ENCODE measurements at places on chromosomes 7 and 10.

DNA sequence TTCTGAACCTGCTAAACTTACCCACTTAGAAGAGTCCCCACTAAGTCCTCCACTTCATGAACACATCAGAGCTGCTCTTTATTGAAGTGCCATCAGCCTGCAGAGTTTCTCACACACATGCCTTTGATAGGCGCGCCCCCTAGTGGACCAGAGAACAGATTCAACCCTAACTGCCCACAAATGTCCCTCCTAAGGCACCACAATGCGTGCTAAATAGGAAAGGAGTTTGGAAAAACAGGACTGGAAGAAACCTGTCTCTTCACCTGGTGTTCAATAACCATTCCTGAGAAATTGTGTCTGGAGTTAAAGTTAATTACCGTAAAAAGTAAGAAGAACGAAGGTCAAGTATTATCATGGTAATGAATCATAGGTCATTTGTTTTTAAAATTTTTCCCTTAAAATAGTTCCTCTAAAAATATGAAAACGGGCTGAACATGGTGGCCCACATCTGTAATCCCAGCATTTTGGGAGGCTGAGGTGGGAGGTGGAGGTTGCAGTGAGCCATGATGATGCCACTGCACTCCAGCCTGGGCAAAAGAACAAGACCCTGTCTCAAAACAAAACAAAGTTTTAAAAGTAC lies 249.7 kb downstream of the ELMO1 start:
- H3K36me3 ChIP-seq, result peaks cover 33% of the 10 kb centered on the region
- H3K4me3 ChIP-seq, result no peak overlapping the region
- peaks cover 5% of the 10 kb centered on the region for H3K4me1 ChIP-seq
- no peaks in the 10 kb centered on the region for H3K27me3 ChIP-seq

- no peak overlapping the region for H3K27ac ChIP-seq
- H3K4me3 ChIP-seq, result no peak overlapping the region
- H3K27me3 ChIP-seq, result no peaks in the 10 kb centered on the region
- no peaks in the 10 kb centered on the region for H3K4me1 ChIP-seq
Measured at GRCh38 chr7:148761499-148762278, 63.0 kb downstream of the CUL1 start.

- peaks cover 41% of the 10 kb centered on the region for H3K4me1 ChIP-seq
- DNase-seq, result peak; percentile 48
- peak overlapping the region; percentile 63 for H3K27ac ChIP-seq
- H3K4me3 ChIP-seq, result no peak overlapping the region
- no peaks in the 10 kb centered on the region for H3K27me3 ChIP-seq
Measured at GRCh38 chr10:4835494-4835918, 9.5 kb downstream of the AKR1E2 start.

DNA sequence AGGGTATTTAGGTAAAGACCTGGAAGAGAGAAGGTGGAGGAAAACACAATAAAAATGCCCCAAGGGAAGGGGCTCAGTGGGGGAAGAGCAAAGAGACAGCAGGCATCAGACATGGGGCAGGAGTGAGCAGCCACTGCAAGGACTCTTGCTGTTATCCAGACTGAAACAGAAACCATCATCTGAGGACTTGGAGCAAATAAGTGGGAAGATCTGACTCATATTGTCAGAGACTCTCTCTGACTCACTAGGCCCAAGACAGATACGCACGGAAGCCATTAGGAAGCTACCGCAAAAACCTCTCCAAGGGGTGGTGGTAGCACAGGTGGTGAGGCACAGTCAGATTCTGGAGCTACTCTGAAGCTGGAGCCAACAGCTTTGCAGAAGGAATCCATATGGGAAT lies 110.7 kb downstream of the RNF32 start:
- no peaks in the 10 kb centered on the region for H3K4me1 ChIP-seq
- H3K36me3 ChIP-seq, result peaks cover 14% of the 10 kb centered on the region
- H3K4me3 ChIP-seq, result no peak overlapping the region
- H3K27me3 ChIP-seq, result no peaks in the 10 kb centered on the region
- no peak overlapping the region for H3K27ac ChIP-seq
- peak; percentile 46 for DNase-seq

DNA sequence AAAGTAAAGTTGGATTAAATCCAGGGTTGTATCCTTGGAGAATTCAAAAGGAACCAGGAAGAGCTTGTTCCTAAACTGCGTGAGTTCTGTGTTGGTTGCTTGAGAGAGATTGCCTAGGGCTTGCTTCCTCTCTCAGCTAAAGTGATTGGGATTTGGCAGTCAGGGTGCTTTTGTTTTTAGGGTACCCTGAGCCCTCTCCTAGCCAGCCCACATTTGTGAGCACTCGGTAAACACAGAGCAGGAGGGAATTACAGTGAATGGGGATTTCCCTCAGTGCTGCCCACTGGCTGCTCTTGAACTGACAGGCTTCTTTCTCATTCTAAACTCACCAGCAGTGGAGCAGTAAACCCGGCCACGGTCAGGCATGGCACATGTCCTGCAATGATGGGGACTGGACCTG lies 146.9 kb downstream of the TPST1 start:
- H3K36me3 ChIP-seq, result no peaks in the 10 kb centered on the region
- H3K27me3 ChIP-seq, result no peaks in the 10 kb centered on the region
- H3K27ac ChIP-seq, result no peak overlapping the region
- H3K4me3 ChIP-seq, result no peak overlapping the region
- no peaks in the 10 kb centered on the region for H3K4me1 ChIP-seq

- no peak overlapping the region for H3K4me3 ChIP-seq
- H3K4me1 ChIP-seq, result no peaks in the 10 kb centered on the region
- H3K27me3 ChIP-seq, result peaks cover 22% of the 10 kb centered on the region
Measured at GRCh38 chr10:48577158-48577557, 27.7 kb downstream of the ARHGAP22 start.

GRCh38 chr10:17607603-17608332 lies 9.4 kb downstream of the HACD1 start:
- H3K36me3 ChIP-seq, result no peaks in the 10 kb centered on the region
- H3K4me1 ChIP-seq, result no peaks in the 10 kb centered on the region
- no peaks in the 10 kb centered on the region for H3K27me3 ChIP-seq
- no peak overlapping the region for H3K27ac ChIP-seq
- H3K4me3 ChIP-seq, result no peak overlapping the region

DNA sequence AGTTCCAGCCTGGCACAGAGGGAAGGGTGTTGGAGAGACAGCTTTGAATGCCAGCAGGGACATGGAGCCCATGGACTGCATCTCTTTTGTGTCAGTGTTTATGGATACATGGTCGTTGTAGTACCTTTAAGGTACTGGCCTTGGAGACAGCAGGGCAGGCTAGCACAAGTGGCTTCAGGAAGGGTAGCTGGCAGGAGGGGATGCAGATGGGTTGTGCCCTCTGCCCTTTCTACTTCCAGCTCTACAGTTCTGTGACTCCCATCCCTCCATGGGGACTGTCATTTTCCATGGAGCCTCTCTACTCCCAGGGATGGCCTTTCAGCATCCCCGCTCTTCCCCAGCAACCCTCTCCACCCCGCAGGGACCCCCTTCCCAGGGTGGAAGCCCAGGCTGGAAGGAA lies 25.1 kb downstream of the POLL start:
- H3K4me1 ChIP-seq, result peaks cover 16% of the 10 kb centered on the region
- no peak overlapping the region for H3K27ac ChIP-seq
- H3K4me3 ChIP-seq, result no peak overlapping the region
- peaks cover 28% of the 10 kb centered on the region for H3K27me3 ChIP-seq
- no peaks in the 10 kb centered on the region for H3K36me3 ChIP-seq
- no peak for DNase-seq

DNA sequence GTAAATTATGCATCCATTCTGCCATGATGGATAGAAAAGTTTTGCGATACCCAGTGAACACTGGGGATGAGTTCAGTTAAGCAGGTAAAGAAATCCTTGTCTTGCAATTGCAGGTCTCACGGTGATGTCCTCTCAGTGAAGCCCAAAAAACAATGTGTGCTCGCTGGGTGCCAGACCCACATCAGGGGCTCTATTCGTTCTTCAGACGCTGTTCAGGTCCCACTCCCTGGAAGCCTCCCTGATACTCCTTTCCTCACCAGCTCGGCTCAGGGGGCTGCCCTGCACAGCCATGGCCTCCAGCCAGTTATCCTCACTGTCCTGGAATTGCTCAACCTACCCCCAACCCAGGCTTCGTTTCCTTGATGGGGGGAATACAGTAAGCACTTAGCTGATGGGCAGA lies 323.5 kb downstream of the ADARB2 start:
- no peak overlapping the region for H3K27ac ChIP-seq
- H3K4me3 ChIP-seq, result no peak overlapping the region
- DNase-seq, result no peak
- no peaks in the 10 kb centered on the region for H3K36me3 ChIP-seq
- no peaks in the 10 kb centered on the region for H3K4me1 ChIP-seq

DNA sequence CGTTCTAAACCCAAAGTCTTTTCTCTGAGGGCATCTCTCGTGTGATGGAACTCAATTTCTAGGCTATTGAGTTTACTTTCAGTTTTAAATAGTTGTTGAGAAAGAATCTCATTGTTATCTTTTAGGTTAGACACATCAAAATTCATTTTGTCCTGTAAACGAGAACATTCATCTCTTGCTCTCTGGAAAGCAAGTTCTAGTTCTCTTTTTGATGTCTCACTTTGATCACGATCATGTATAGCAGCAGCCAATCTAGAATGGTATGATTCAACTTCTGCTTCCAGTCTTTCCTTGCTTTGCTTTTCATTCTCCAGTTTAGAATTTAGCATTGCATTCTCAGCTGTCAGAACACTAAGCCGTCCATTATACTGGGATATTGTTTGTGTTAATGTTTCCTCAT lies 65.1 kb downstream of the ANKRD26 start:
- H3K4me3 ChIP-seq, result peak overlapping the region; percentile 25
- no peak for DNase-seq
- H3K4me1 ChIP-seq, result peaks cover 10% of the 10 kb centered on the region
- no peak overlapping the region for H3K27ac ChIP-seq
- no peaks in the 10 kb centered on the region for H3K27me3 ChIP-seq

DNA sequence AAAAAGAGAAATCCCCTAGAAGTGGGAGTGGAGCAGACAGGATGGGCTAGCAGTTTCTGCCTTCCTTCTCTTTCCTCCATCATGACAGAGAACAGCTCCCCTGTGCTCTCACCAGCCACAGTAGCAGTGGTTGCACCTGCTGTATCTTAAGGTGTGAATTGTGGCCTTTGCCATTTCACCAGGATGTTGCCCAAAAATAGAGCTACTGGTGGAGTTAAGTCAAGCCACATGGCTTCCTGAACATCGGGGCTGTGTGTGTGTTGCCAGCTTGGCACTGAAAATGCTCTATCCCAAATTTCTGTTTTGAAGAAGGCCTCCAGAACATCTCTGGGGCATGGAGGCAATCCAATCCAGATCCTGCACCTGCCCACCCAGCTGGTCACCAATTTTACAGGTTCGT lies 348.7 kb downstream of the EXOC4 start:
- H3K36me3 ChIP-seq, result no peaks in the 10 kb centered on the region
- DNase-seq, result no peak
- no peak overlapping the region for H3K4me3 ChIP-seq
- H3K27ac ChIP-seq, result no peak overlapping the region
- no peaks in the 10 kb centered on the region for H3K27me3 ChIP-seq

GRCh38 chr10:59319854-59320253 lies 42.5 kb downstream of the FAM13C start:
- H3K4me1 ChIP-seq, result no peaks in the 10 kb centered on the region
- H3K27ac ChIP-seq, result no peak overlapping the region
- H3K4me3 ChIP-seq, result no peak overlapping the region
- DNase-seq, result no peak
- peaks cover 2% of the 10 kb centered on the region for H3K27me3 ChIP-seq

DNA sequence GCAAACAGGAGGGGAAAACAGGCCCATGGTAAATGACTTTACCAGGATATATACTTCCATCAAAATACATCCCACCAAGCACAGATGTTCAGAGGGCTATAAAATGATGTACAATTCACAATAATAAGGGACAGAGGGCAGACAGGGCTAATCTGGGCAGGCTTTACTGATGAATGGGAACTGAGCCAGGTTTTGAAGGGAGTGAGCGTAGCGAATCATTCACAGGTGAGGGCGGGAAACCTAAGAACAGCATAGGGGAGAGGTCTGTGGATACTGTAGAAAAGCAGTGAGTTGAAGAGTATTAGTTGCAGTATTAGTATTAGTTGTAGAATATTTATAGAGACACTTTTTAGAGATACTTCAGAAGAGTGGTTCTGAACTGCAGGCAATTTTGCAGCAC lies 180.8 kb downstream of the JAZF1 start:
- H3K27me3 ChIP-seq, result no peaks in the 10 kb centered on the region
- no peak overlapping the region for H3K4me3 ChIP-seq
- no peaks in the 10 kb centered on the region for H3K4me1 ChIP-seq
- H3K36me3 ChIP-seq, result no peaks in the 10 kb centered on the region
- H3K27ac ChIP-seq, result no peak overlapping the region

DNA sequence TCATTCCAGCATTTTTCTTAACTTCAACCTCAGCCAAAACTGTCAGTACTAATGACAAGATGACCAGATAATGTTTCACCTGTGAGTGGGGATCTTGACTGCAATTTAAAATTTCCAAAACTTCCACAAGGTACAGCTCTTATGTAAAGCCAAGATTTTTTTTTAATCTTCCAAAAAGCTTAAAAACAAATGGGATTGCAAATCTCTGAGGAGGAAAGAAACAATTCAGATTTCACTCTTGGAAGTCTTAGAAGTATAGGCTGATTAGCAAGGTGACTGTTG lies 90.2 kb downstream of the AGMO start:
- no peaks in the 10 kb centered on the region for H3K27me3 ChIP-seq
- no peaks in the 10 kb centered on the region for H3K4me1 ChIP-seq
- H3K4me3 ChIP-seq, result no peak overlapping the region
- no peak for DNase-seq

DNA sequence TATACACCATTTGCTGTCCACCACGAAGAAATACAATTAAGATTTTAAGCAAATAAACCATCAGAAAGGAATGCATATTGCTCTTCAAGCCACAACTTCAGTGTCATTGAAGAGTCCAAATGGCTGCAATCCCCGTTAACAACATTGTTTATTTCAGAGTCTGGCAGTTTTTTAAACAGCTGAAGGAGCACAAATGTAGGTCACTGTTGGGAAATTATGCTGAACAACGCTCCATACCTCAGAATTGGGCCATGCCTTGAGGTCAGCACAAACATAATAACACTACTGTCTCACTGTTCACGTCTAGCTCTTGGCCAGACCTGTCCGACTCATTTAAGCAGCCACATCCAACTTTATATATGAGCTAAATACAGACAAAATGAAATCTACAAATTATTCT lies 453.9 kb upstream of the GHITM start:
- H3K36me3 ChIP-seq, result no peaks in the 10 kb centered on the region
- no peak for DNase-seq
- H3K27me3 ChIP-seq, result no peaks in the 10 kb centered on the region

GRCh38 chr10:26799342-26799741 lies 61.4 kb downstream of the ABI1 start:
- no peak overlapping the region for H3K27ac ChIP-seq
- no peak overlapping the region for H3K4me3 ChIP-seq
- H3K36me3 ChIP-seq, result peaks cover 7% of the 10 kb centered on the region
- peak; percentile 44 for DNase-seq

DNA sequence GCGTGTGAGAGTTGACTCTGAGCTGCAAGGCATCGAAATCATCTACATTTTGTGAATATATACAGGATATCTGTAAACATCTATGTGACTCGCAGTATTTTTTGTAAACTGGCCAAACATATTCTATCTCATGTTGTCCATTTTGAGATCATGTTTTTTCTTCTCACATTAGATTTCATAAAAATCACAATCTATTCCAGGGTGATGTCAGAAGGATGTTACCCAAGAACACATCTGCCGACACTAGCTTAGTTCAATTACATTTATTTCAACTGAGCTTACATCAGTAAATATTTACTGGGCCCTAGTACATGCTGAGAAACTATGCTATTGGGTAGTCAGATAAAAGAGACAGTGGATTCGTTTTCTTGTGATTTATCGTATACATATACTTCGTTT lies 2.5 kb upstream of the BUB3 start:
- H3K4me1 ChIP-seq, result peaks cover 58% of the 10 kb centered on the region
- no peak for DNase-seq
- H3K27ac ChIP-seq, result peak overlapping the region; percentile 53
- H3K27me3 ChIP-seq, result peaks cover 16% of the 10 kb centered on the region
- H3K4me3 ChIP-seq, result peak overlapping the region; percentile 74
- H3K36me3 ChIP-seq, result peaks cover 22% of the 10 kb centered on the region

- no peaks in the 10 kb centered on the region for H3K36me3 ChIP-seq
- no peak for DNase-seq
- H3K27me3 ChIP-seq, result peaks cover 28% of the 10 kb centered on the region
Measured at GRCh38 chr7:27124902-27125689, 5.5 kb downstream of the HOXA4 start.

All from activated naive CD4-positive, alpha-beta T cell treated with anti-CD3 and anti-CD28 coated beads for 36 hours (primary cell).